ENCODE measurements at places on chromosomes 4 and X.

- DNase-seq: no peak
Measured at GRCh38 chrX:133207751-133208150, 10.4 kb downstream of the TFDP3 start.

DNA sequence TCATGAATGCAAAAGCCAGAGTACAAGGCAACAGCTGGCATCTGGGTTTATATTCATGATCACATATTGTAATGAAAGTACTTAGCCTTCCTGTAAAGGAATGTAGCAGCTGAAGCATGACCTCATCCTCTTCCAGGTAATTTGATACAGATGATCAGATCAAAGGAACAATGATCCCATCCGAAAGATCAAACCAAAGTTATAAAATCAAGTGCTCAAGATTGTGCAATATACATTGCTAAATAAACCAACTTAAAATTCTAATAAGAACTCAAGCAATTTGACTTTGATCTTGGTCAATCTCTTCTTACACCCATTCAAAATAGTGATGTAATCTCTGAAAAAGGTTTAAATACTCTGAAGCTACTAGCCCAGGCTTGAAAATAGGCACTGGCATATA lies 113.1 kb upstream of the INPP4B start:
- no peak for DNase-seq

DNA sequence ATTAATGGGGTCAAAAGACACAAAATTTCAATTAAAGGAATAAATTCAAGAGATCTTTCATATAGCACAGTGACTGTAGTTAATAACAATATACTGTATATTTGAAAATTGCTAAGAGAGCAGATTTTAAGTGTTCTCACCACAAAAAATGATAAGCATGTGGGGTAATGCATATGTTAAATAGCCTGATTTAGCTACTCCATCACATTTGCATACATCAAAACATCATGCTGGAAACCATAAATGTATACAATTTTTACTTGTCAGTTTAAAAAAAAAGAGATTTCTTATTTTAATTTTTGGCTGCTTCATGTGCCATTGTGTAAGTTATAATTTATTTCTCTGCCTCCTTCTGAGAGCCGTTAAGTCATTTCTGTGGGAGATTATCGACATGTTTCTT lies 65.9 kb downstream of the FAM184B start:
- DNase-seq: no peak

GRCh38 chr4:74483226-74483911 lies 38.4 kb downstream of the AREG start:
- no peak for DNase-seq

DNA sequence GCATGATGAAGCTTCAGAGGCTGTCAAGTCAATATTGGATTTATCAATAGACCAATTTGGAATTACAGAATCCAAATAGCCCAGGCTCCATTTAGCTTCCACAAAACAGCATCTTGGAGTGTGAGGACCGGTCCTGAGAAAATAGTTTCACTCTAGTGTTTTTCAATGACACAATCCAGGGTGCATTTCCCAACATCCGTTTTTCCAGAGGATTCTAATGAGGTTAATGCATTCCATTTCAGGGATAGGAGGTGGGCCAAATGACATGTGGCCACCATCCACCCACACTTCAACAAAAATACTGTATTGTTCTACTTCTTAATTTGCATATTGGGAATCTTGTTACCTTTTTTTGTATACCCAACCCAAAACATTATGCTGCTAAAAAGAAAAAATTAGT lies 229.8 kb upstream of the LDB2 start:
- no peak for DNase-seq

DNA sequence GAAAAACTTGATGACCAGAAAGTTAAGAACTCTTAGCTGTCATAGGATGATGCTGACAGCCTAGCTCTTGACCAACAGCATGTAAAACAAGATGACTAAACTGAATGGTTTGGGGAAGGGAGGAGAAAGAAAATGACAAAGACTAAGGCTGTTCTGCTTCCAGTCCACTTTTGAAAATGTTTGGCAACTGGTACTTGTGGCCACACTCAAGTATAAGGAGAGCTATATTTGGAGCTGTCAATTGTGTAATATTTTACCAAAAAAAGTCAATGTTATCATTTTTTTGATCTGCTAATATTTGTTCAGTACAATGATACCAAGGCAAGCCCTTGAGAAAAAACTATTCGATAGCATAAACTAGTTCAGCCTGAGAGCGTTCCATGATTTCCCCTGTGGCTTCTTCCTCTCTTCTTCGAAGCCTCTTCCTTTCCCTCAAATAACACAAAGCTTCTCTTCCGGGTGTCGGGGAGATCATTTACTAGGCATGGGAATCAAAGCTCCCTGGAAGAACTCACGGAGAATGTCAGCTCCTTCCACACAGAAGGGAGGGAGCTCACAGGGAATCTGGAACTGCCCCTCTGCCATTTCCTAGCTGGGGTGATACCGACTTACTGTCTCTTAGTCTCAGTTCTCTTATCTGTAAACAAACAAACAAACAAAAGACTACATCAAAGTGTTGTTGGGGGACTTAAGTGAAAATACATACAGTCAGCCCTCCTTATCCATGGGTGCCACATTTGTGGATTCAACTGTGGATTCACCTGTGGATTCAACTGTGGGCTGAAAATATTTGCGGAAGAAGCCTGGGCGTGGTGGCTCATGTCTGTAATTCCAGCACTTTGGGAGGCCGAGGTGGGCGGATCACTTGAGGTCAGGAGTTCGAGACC lies 82.6 kb downstream of the SCD5 start:
- DNase-seq: no peak

DNA sequence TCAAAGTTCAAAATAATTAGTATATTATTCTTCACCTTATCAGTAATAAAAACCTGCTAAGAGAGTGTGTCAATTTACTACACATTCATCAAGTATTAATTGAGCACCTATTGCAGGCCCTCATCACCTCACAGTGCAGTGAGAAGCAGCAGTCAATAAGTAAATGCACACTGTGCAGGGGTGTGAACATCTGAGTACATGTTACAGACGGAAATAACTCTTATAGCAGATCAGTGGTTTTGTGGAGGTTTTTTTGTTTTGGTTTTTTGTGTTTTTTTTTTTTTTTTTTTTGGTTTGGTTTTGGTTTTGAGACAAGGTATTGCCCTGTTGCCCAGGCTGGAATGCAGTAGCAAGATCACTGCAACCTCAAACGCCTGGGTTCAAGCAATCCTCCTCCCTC lies 20.3 kb downstream of the KLF3 start:
- DNase-seq: no peak

- no peak for DNase-seq
Measured at GRCh38 chr4:150063128-150063527, 15.1 kb upstream of the DCLK2 start.

GRCh38 chr4:91916219-91916618 lies 387.5 kb upstream of the GRID2 start:
- no peak for DNase-seq

DNA sequence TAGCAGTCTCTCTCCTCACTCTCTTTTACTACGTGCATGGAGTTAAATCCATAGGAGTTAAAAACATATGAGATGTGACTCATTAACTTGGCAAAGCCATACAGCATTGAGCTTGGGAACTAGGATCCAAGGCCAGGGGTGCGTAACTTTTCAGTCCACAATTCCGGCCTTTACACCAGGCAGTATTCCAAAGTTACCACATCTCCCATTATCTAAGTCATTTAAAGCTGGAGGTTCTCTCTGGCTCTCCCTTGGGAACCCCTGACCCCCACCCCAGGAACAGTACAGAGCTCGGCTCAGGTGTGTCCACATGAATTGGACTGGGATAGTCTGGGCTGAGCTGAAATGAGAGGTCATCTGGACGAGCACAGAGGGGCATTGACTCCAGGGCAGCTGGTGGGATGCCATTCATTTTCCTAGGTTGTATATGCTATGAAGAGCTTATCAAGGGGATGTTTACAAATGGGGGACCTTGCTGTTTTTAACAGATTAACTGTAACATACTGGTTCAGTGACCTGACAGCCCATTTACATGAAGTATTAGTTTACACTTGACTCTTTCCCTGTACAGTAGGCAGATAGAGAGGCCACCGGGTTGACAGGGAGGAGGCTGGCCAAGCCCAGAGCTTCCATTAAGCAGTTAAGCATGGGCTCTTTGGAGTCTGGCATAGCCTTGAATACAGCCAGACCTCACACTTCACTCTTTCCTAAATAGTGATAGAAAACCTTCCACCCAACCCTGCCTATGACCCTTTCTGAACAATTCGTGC lies 128.8 kb downstream of the RAB28 start:
- no peak for DNase-seq

DNA sequence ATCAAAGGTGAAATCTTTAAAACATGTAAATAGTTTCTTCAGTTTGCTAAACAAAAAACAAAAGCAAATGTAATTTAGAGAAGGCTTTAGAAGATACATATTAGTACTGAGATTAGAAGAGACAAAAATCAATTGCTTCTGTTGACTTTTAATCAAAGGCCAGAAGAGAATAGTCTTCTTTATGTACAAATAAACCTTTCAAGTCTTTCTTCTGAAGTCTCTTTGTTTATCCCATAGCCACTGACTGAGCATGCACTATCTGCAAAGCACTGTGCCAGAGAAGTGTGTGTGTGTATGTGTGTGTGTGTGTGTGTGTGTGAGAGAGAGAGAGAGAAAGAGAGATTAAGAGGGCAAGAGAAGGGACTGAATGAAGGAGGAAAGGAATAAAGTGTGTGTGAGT lies 198.4 kb downstream of the GLUD2 start:
- no peak for DNase-seq

DNA sequence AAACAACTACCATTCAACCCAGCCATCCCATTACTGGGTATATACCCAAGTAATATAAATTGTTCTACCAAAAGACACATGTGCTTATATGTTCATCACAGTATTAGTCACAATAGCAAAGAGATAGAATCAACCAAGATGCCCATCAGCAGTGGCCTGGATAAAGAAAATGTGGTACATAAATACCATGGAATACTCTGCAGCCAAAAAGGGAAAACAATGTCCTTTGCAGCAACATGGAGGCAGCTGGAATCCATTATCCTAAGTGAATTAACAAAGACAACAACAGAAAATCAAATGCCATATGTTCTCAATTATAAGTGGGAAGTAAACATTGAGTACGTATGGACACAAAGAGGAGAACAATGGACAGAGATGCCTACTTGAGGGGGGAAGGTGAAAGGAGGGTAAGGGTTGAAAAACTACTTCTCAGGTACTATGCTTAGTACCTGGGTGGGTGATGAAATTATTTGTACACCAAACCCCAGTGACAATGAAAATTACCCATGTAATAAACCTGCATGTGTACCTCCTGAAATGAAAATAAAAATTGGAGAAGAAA lies 632.1 kb upstream of the AADAT start:
- DNase-seq: no peak

GRCh38 chr4:72094059-72094797 lies 62.4 kb downstream of the NPFFR2 start:
- no peak for DNase-seq

DNA sequence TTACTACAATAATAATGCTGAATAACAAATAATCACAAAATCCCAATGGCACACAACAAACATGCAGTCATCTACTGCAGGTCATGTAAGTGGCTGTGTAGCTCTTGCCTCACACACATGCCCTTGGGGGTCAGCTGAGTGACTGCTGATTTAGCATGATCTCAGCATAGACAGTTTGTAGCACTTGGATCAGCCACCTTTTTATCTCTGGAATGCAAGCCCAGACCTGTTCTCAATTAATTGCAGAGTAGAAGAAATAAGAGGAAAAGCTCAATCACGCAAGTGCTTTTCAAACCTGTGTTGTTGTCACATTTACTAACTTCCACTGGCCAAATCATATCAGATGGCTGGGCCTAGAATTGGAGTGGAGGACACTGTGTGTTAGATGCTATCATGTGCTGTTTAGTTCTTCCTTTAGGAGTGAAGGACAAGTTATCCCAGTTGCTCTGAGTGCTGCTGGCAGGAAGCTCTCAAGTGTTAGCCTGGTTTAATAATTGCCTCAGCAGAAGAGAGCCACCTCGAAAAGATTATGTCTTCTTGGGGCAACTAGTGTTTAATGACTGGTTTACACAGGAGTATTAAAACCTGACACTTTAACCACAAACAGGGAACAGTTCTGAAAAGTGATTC lies 128.3 kb upstream of the EPHA5 start:
- no peak for DNase-seq

- DNase-seq: no peak
Measured at GRCh38 chr4:82381235-82381634, 7.4 kb upstream of the HNRNPD start.

- DNase-seq: no peak
Measured at GRCh38 chrX:11423362-11423818, 130.2 kb downstream of the AMELX start.

GRCh38 chr4:55561889-55562288 lies 15.2 kb upstream of the CLOCK start:
- no peak for DNase-seq

Data from activated CD8-positive, alpha-beta memory T cell treated with anti-CD3 and anti-CD28 coated beads for 48 hours (primary cell).